NCI-H2107 (cell line): ENCODE measurements at places on chromosomes 11 and 22.

DNA sequence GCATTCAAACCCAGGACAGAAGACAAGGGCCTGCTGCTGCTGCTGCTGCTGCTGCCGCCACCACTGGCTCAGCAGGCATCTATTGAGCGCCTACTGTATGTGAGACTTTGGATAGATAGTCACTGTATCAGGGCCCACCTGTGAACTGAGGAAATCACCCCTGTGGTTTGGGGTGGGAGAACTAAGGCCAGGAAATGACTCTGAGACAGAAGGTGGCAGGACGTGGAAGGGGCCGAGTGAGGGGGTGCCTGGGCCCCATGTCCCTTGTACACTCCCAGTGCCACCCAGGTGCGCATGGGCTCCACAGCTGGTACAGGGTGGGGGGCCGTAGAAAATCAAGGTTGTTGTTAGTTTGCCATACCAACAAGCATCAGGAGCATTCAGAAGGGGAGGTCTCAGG, 50.6 kb downstream of the ARHGAP8 start:
- no peak for DNase-seq

- DNase-seq: no peak
Observed at GRCh38 chr22:26546282-26546681, 34.0 kb upstream of the TFIP11 start.

DNA sequence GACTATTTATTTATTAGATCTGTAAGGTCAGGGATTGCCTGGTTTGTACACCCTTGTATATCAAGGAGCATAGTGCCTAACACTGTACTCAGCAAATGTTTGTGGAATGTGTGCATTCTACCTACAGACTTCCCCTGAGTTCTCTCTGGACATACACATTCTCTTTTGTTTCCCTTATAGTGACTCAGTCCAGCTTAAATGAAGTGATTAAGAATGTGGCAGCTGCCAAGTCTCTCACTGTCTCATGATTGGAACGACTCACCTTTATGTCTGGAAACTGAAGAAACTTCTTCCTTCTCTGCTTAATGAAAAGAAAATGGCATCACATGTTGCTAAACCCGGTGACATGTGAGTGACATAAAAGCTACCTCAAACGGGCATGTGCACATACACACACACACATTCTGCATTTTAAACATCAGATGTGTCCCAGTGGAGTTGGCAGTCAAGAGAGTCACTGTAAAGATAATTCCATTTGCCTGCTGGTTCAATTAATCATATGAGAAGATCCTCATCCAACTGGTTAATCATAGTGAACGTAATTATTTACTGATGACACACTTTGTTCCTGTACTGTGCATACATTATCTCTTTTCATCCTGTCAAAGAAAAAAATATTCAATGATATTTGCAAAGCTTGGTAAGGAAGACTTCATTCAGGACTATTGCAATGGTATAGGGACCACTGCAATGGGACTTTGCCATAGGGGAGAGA, 42.8 kb downstream of the GLYAT start:
- DNase-seq: no peak

DNA sequence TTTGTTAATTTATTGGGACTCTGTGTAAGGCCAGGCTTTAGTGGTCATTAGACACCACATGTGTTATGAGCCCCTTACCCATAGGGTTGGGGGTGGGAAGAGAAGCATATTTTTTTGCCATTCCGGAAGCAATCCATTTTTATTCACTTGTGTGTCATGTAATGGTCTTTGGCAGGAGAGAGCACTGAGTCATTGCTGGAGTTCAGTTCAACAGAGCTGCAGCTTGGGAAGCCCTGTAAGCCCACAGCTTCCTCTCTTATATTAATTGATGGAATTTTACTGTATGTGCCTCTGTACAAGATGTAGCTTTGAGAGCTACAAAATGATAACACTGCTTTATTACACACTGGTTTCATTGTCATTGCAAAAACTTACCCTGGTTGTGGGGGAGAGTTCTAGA, 177.3 kb upstream of the SORL1-AS1 start:
- DNase-seq: no peak

- no peak for DNase-seq
Observed at GRCh38 chr11:46485856-46486443, 94.4 kb upstream of the CHRM4 start.

DNA sequence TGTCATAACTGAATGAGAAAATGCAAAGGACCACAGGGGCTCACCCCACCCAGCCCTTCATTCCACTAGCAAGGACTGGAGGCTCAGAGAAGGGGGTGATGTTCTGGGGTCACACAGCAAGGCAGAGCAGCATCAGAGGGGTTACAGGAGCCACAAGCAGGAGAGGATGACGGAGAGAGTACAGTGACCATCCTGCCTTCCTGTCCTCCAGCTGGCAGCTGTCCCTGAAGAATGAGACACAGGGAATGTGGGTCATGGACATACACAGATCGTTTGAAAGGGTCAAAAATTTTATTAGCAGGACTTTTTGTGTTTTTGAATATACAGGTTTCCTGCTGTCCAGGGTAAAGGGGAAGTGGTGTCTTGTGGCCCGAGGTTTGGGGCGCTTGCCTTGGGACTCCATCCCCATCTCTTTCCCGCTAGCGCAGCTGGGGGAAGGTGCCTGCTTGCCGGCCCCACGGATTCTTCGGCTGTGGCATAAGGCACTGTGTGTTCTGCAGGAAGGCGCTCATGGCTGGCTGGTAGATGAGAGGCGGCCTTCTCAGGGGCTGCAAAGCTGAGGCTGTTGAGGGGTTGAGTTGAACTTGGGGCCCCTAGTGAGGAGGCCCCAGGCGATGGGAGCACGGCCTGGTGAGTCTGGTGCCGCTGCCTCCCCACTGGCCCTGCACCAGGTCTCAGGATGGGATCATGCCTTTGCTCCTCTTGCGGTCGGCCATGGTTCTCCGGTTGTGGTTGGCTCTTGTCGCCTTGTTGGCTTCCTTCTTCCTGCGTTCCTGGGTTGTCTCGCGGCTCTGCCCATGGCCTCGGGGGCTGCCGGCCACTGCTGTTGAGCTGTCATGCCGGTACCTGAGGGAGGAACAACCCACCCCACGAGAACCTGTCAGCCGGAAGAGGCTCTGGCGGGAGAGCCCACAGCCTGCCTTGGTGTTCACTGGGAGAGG, 21.4 kb downstream of the UQCR10 start:
- DNase-seq: no peak

DNA sequence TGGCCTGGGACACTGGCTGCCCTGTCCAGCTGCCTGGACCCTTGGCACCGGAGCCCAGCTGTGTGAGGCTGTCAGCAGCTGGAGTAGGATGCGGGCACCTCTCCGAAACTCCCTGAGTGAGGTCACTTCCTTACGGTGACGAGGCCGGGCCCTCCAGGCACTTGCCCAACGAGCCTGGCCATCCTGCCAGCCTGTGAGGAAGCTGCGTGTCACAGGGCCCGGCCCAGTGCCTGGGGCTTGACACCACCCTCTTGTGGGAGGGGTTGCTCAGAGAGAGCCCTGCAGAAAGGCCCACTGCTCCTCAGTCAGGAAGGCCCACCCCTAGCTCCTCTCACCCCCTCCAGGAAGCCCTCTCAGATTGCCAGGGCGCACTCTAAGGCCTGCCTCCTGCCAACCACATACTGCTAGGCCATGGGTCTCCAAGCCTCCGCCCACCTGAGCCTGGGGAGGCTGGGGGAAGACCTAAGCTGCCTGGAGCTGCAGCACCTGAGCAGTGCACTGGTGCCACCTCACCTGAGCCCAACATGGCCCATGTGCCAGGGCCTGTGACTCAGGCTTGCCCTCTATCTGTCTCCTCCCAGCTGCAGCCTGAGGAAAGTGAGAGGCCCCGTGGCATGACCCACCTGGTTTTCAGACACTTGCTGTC, 4.3 kb upstream of the PHLDA2 start:
- DNase-seq: no peak
